ENCODE measurements at places on chromosomes 2 and 18.

GRCh38 chr18:52130624-52131301 lies 209.2 kb upstream of the DCC start:
- no peak for DNase-seq

DNA sequence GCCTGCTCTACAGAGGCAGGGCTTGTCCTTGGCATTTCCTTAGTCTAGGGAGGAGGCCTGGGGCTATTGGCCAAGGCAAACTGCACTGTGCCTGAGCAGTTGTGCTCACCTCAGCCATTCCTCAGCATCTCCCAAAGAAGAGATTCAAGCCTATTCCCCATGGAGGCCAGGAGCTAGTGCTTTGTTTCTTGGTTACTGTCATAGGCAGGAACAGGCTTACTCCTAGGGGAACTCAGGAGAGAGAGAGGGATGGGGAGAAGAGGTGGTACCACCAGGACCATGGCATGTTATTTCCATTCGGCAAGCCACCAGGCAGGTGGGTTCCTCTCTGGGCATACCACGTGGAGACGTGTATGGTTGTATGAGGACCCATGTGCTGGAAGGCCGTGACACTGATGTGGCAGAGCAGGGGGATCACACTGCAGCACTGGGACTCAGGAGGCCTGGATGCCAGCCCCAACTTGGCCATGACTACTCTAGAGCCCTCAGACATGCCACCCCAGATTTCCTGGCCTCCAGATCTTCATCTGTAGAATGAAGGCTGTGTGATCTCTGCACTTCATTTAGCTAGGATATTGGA lies 233.7 kb downstream of the LOXHD1 start:
- no peak for DNase-seq

DNA sequence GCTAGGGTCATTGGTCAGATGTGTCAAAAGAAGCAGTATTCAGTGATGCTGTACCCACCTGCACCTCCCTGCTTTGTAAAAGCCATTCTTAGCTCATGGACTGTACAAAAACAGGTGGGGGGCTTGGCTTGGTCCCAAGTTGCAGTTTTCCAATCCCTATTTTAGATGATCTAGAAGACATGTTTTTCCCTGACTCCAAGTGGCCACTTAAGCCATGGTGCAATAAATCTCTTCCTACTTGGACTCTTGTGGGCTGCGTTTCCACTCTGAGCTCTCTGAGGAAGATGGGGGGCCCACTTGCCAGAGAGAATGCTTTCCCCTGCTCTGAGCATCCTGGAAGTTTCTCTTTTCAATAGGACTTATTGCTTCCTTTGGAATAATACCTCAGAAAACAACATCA lies 57.0 kb upstream of the SPP2 start:
- no peak for DNase-seq

DNA sequence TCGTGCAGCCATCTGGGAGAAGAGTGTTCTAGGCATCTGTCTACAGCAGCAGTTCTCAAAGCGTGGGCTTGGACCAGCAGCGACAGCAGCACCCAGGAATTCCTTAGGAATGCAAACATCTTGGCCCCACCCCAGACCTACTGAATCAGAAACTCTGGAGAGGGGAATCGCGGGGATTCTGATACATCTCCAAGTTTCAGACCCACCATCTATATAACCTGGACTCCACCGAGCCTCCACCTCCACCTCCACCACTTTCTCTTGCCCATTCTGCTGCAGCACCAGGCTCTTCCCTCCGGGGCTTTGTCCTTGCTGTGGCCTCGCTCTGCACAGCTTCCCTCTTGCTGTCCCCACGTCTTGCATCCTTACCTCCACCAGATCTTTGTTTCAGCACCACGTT lies 256.4 kb downstream of the BCL2 start:
- DNase-seq: no peak

DNA sequence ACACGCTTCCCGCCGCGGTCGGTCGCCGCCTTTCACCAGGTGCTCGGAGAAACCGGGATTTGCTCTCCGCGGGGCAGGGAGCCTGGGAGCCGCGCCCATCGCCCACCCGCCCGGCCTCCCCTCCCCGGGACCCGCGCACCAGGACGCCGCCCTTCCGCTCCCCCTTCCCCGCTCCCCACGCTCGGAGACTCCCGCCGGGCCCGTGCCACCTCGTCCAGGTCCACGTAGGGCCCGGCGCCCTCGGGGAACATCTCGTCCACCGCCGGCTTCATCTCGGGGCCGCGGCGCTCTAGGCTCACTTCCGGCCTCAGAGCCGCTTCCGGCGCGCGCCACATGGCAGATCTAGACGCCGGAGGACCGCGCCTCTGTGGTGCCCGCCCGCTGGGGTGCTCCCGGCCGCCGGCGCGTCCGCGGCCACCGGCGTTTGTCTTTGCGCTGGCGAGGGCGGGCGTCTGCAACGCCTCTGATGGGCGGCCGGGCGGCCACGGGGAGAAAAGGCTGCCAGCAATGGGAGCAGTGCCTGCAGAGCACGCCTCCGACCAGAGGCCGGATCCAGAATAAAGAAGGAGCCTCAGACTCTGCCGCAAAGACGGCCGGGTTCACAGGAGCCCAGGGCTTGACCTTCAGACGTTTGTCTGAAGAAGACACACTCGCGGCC lies at the start of gene COPS9:
Gene COPS9 (minus strand): TSS at position 293 of the 658 bp plus-strand sequence. CDS start 21 bp downstream, at position 272.
- peak; percentile 94 for DNase-seq

DNA sequence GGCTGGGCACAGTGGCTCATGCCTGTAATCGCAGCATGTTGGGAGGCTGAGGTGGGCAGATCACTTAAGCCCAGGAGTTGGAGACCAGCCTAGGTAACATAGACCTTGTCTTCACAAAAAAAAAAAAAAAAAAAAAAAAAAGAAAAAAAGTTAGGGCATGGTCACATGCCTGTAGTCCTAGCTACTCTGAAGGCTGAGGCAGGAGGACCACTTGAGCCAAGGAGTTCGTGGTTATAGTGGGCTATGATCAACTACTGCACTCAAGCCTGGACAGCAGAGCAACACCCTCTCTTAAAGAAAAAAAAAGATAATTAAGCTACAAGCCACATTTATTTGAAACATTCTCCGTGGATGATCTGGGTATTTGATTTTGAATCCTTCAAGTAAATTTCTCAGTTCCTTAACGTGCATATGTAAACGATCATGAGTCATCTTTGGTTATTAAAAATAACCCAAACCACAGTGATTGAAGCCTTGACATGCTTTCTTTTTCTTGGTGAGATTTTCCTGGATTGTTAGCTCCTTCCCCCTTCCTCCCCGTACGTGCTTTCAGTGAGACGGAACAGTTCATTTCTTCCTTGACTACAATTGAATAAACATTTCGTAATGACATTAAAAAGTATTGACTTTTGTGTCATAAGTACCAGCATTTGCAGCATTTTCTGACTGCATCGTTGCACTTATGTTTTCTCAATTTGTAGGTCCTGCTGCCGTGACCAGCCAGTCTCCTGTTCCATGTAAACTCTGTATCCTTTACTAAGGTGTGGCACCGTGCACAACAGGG lies 20.3 kb downstream of the RMC1 start:
- peak; percentile 34 for DNase-seq

GRCh38 chr2:239212121-239212928 lies 188.5 kb downstream of the HDAC4 start:
- no peak for DNase-seq

DNA sequence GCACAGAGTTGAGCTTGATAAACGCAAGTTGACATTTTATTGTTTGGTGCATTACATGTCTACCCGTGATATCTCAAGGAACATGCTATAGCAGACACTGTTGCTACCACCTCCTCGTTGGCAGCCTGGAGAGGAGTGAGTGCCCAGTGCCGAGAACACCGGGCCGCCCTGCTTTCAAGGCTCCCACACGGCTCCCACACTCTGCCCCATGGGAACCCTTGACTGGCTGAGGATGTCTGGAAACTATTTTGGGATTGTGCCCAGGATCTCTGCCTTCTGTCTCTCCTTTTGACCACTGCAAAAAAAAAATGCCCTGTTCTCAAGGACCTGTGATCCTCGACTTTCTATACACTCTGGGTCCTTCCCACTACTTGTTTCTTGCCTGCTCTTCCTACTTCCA lies 21.1 kb downstream of the TET3 start:
- no peak for DNase-seq

DNA sequence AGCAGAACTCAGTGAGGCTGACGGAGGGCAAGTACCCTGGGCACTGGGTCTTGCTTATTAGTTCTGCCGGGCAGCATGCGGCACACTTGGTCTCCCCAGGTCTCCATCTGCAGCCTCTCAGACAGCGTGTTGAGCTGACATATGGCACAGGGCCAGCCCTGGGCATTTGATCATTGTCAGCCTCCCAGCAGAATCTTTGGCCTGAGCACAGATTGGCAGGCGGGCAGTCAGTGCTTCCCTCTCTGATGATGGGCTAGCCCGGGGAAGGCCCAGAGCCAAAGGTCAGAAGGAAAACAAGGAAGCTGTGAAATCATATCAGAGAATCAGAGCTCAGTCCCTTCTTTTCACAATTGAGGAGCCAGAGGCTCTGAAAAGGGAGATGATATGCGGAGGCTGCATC lies 150.1 kb upstream of the LRRTM1 start:
- no peak for DNase-seq

GRCh38 chr2:10393640-10393982 lies 54.5 kb downstream of the ODC1 start:
- no peak for DNase-seq

DNA sequence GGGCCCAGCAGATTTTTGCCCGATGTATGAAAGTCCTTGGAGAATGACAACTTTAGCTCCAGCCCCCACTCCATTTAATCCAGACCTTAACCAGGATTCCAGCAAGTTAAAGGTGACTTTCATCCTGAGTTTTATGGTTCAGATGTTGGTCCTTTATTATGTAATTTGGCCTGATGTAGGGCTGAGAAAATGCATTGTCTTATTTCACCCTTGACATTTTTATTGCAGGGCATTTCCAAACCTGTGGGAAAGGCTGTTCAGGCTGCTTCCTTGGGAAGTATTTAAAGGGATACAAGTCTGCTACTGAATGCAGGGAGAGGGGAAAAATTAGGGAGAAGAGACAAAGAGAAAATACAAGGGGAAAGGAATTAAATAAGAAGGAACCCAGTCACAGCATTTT lies 48.8 kb downstream of the ASB1 start:
- no peak for DNase-seq
